Glutamatergic neuron (in vitro differentiated cells): ENCODE measurements at places on chromosomes 1 and 21. TPM values are rescaled to one million over a fixed set of nuclear protein-coding genes. Genes with fewer than 3 reads are reported as not detected.

DNA sequence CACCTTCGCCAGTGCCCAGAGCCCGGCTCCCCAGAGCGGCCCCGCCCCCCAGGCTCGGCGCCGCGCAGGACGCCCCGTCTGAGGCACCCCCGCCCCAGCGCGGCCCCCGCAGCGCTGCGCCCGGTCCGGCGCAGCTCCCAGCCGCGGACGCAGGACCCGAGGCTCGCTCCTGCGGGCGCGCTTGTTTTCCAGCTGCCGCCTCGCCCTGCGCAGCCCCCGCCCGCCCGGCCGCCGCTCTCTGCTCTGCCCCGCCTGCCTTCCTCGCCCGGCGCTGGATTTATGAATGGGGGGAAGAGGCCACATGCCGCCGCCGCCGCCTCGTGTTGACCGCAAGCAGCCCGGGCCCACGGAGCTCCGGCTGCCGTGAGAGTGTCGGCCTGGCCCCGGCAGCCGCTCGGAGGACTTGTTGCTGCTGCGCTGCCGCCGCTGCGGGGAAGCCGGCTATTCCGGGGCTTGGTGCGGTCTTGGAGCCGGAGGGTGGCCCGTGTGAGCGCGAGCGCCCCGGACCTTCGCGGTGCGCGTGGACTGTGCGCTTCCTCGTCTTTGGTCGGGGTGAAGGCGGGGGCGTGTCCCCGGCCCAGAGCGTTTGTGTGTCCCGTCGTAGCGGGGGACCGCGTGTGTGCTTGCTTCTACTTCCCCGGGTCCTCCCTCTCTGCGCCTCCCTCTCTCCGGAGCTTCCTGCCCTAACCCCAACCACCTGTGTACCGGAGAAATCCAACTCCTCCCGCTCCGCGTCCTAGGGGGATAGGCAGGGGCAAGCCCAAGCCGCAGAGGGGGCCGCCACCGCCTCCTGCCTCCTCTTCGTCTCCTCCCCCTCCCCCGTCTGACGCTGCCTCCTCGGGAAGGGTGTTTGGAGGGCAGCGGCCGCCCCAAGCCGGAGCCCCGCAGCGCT, 736 bp downstream of the KCNC4 start:
- DNase-seq, result peak; percentile 66

DNA sequence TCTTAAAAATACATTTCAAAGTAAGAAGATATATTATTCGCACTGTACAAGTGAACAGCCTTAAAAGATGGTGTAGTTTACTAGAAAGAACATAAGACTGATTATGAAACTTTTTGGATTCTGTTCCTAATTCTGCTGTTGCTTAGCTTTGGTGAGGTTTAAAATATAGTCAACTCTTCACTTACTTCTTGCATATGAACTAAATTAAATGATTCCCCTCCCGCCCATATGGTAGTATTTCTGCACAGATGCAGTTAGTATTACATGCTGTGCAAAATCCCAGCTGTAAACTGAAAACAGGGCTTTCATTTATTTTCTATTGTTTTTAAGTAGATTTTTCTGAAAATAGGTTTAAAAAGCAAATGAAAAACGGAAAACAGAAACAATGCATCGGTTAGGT, 345.4 kb upstream of the NCAM2 start:
- DNase-seq, result no peak

DNA sequence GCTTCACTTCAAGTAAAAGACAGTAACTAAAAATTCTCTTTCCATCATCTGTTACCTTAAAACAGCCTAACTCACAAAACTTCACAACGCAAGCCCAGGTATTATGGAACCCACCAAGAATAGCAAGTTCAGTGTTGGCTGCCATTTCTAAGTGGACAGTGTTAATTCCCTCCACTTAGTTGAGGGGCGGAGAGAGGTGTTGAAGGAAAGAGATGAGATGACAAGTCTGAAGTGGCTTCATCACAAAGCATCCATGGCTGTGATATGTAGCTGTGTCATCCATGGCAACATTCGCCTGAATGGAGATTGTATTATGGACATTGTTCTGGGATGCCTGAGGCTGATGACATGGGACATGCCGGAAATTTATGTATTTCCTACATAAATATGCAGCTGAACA, 101.8 kb downstream of the SIM2 start:
- DNase-seq, result no peak

- no peak for DNase-seq
These were observed 250.1 kb downstream of the HMCN1 start for GRCh38 chr1:185984113-185984836.

The FCGR2B gene
- not detected for total RNA-seq

The ZNF691 gene
- 9.5 TPM for total RNA-seq

DNA sequence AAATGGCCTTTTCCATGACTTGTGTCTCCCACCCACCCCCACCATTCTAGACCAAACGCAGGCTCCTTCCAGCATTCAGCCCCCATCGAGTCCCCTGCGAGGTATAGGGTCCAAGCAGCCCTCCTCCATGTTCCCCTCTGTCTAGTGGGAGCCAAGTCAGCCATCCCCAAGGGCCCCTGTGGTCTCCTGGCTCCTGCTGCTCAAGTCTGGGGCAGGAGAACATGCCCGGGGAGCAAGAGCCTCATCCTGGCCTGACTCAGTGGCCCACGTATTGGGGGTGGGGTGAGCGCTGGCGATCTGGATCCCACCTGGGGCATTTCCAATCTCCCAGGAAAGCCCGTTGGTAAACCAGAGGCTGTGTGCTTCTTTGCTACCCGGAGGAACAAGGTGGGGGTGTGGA, 4.1 kb upstream of the PRDM16 start:
- no peak for DNase-seq

DNA sequence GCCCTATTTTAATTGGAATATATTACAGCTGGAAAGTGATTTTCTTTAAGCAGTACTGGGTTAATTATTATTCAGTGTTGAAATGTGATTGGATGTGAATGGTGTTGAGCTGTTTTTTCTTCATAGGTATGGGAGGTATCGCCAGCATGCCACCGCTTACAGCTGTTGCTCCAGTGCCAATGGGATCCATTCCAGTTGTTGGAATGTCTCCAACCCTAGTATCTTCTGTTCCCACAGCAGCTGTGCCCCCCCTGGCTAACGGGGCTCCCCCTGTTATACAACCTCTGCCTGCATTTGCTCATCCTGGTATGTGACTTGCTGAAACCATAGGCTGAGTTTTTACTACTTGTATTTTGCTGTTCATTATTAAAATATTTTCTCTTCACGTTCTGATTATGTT, 107.7 kb downstream of the ITSN1 start:
- DNase-seq, result no peak

The C2CD2 gene
- total RNA-seq, result 0.78 TPM

The SIPA1L2 gene
- total RNA-seq, result 177 TPM

GRCh38 chr1:56098946-56099345, 480.4 kb downstream of the PLPP3 start:
- no peak for DNase-seq

- no peak for DNase-seq
These were observed 85.2 kb upstream of the TRABD2B start for GRCh38 chr1:48082271-48082962.

- no peak for DNase-seq
These were observed 252.9 kb downstream of the KCNT2 start for GRCh38 chr1:196355206-196355786.
